ENCODE measurements at places on chromosomes 1 and 21. TPM values are rescaled to one million over a fixed set of nuclear protein-coding genes. Genes with fewer than 3 reads are reported as not detected.

Gene LEFTY1
- total RNA-seq = 0.56 TPM

Gene BATF3
- total RNA-seq = 3.7 TPM

Gene TRPM2
- not detected for total RNA-seq

Gene CD164L2
- not detected for total RNA-seq

Gene ACTN2
- total RNA-seq = 0.28 TPM

Gene OR6N1
- not detected for total RNA-seq

Gene CGN
- 0.95 TPM for total RNA-seq

Gene SLC66A1
- 20.1 TPM for total RNA-seq

Gene SLC25A34
- 0.90 TPM for total RNA-seq

Gene UCK2
- 44.2 TPM for total RNA-seq

Gene HES3
- not detected for total RNA-seq

Gene CD34
- total RNA-seq = 0.12 TPM

Gene PTGER3
- total RNA-seq = 7.9 TPM

Gene GPR157
- total RNA-seq = 8.2 TPM

Gene FCRL6
- not detected for total RNA-seq

Gene TPTE
- total RNA-seq = not detected

Gene VAV3
- total RNA-seq = not detected

Gene LDLRAD1
- not detected for total RNA-seq

Gene AGBL4
- not detected for total RNA-seq

Gene SPTA1
- not detected for total RNA-seq

Gene SFPQ
- 234 TPM for total RNA-seq

Gene NFASC
- not detected for total RNA-seq

Gene RBP7
- total RNA-seq = not detected

Gene OPTC
- total RNA-seq = not detected
